ENCODE measurements at places on chromosomes 16 and 17. TPM values are rescaled to one million over a fixed set of nuclear protein-coding genes. Genes with fewer than 3 reads are reported as not detected.

DNA sequence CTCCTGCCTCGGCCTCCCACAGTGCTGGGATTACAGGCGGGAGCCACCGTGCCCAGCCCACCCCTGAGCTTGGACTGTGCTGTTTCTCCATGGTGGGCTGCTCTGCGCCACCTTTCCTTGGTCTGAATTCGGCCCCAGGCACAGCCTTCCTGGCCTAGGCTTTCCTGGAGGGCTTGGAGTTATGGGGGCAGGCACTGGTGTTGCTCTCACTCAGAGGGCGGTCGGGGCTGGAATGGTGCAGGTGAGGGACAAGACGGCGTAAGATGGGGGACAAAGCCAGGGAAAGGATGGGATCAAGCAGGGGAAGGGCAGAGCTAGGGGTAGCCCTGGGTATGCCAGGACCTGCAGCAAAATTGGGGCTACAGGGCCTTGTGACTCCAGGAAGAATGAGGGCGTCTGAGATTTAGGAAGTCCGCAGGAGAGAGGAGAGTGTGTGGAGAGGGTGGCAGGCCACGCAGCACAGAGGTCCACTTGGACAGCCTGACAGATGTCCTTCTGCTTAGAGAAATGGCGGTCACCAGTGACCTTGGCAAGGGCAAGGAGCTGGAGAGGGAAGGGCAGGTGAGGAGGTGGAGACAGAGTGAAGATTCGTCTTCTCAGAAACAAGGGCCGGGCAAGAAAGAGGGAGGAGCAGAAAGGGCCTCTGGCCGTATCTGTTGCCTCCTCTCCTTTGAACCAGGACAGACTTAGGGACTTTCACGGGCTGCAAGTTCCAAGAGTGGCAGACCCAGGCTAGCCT, 1.6 kb upstream of the ATP6V0C start:
- H3K36me3 ChIP-seq = no peaks in the 10 kb centered on the region
- no peaks in the 10 kb centered on the region for H3K27me3 ChIP-seq
- H3K27ac ChIP-seq = no peak overlapping the region
- H3K4me1 ChIP-seq = peaks cover 22% of the 10 kb centered on the region
- DNase-seq = no peak
- no peak overlapping the region for H3K4me3 ChIP-seq

DNA sequence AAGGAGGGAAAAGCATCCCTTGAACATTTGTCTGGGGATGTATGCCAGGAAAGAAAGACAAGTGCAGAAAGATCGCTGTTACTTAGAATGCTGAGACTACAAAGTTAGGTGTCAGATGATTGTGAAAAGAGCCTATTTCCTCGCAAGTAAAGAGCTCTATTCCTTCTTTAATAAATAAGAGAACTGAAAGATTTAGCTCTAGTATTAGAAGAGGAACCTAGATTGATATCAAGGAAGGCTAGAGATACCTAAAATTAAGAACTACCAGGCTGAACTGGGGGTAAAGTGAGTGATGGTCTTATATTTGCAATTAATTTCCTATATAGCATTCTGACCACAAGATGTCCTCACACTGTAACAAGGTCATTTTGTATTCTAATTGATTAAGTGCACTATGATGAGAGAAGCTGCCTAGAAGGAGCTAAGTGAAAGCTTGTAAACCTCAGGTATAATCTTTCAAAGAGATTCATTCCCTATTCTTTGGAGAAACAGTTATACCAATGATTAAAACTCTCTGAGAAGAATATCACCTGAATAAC, 62.3 kb downstream of the SSH2 start:
- H3K4me3 ChIP-seq = no peak overlapping the region
- no peak for DNase-seq
- peaks cover 6% of the 10 kb centered on the region for H3K4me1 ChIP-seq
- H3K36me3 ChIP-seq = no peaks in the 10 kb centered on the region

DNA sequence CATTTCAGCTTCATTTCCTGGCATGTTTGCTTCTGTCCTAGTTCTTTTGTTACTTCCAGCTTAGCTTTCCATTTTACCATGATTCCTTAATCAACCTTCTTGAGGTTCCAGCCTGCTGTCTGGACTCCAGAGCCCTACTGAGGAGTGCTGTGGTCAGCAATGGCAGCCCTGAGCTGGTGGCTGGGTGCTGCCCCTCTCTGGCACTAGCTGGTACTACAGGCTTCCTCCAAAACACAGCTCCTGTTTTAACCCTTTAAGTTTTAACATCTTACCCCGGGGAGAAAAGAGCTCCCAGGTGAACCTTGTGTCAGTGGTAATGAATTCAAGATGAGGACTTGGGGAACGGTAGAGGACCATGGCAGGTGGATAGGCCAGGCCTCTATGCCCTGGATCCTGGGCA, 395.5 kb downstream of the TMEM114 start:
- no peak overlapping the region for H3K4me3 ChIP-seq
- no peaks in the 10 kb centered on the region for H3K36me3 ChIP-seq
- no peak overlapping the region for H3K27ac ChIP-seq
- H3K27me3 ChIP-seq = no peaks in the 10 kb centered on the region
- DNase-seq = no peak
- H3K4me1 ChIP-seq = no peaks in the 10 kb centered on the region

GRCh38 chr16:27751676-27752075, 201.7 kb downstream of the KATNIP start:
- no peaks in the 10 kb centered on the region for H3K27me3 ChIP-seq
- no peak for DNase-seq
- no peak overlapping the region for H3K27ac ChIP-seq
- peaks cover 4% of the 10 kb centered on the region for H3K36me3 ChIP-seq
- H3K4me3 ChIP-seq = no peak overlapping the region

- H3K4me1 ChIP-seq = peaks cover 31% of the 10 kb centered on the region
- peak overlapping the region; percentile 83 for H3K27ac ChIP-seq
- peak overlapping the region; percentile 75 for H3K4me3 ChIP-seq
- no peaks in the 10 kb centered on the region for H3K27me3 ChIP-seq
- H3K36me3 ChIP-seq = no peaks in the 10 kb centered on the region
Measured at GRCh38 chr17:35486920-35487732, 38.6 kb upstream of the SLFN13 start.

DNA sequence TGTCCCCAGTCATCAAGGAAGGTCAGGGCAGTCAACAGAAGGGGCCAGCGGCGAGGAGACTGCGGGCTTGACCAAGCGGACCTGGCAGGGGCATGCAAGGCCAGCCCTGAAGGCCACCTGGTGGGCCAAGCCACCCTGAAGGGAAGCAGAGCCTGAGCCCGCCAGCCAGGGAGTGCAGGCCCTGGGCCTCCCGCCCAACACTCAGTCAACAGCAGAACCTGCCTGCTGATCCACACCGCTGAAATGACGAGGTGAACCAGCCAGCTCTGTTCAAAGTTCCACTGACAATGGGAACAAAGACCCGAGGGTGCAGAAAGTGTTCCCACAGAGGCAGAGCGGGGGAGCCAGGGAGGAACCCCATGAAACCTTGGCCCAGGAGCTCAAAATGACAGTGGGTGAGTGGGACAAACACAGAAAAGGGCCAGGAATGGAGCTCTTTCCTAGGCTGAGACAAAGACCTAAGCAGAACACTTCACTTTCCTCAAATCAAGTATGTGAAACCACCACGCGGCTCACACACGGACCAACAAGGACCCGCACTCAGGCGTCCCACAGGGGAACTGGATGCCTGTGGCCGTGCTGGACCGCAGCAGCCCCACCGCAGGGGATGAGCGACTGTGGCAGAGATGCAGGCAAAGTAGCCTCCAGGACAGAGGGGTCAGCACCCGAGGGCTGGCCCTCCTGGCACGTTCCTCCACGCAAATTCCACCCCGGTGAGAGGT, 12.0 kb downstream of the AXIN1 start:
- H3K27ac ChIP-seq = no peak overlapping the region
- peaks cover 19% of the 10 kb centered on the region for H3K4me1 ChIP-seq
- H3K4me3 ChIP-seq = no peak overlapping the region
- no peak for DNase-seq
- H3K27me3 ChIP-seq = no peaks in the 10 kb centered on the region

DNA sequence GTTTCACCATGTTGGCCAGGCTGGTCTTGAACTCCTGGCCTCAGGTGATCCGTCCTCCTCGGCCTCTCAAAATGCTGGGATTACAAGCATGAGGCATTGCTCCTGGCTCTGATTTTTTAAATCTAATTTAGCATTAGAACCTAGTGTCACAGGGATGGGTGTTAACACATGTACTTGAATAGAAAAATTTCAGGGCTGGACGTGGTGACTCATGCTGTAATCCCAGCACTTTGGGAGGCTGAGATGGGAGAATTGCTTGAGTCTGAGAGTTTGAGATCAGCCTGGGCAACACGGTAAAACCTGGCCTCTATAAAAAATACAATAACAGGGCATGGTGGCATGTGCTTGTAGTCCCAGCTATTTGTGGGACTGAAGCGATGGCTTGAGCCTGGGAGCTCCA, 6.0 kb upstream of the RNF135 start:
- H3K27ac ChIP-seq = no peak overlapping the region
- no peak for DNase-seq
- no peak overlapping the region for H3K4me3 ChIP-seq
- H3K36me3 ChIP-seq = no peaks in the 10 kb centered on the region

GRCh38 chr17:48149787-48150463, 42.4 kb downstream of the SNX11 start:
- H3K36me3 ChIP-seq = peaks cover 79% of the 10 kb centered on the region
- no peaks in the 10 kb centered on the region for H3K4me1 ChIP-seq
- H3K27ac ChIP-seq = no peak overlapping the region
- no peaks in the 10 kb centered on the region for H3K27me3 ChIP-seq

DNA sequence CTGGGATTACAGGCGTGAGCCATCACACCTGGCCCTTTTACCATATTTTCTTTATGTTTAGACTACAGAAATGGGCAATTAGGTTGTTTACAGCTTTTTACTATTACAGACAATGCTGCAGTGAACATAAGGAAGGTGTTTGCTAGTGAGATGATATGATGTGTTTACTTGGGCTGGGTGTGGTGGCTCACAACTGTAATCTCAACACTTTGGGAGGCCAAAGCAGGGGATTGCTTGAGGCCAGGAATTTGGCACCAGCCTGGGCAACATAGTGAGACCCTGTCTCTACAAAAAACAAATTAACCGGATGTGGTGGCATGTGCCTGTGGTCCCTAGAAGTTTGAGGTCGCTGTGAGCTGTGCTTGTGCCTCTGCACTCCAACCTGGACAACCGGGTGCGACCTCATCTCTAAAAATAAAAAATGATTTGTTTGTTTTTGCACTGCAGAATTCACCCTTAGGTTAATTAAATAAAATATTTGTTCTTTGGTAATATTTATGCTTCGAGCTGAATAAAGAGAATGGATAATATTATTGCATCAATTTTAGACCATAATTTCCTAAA, 15.0 kb downstream of the PAFAH1B1 start:
- H3K4me1 ChIP-seq = peaks cover 12% of the 10 kb centered on the region
- no peak for DNase-seq
- H3K36me3 ChIP-seq = no peaks in the 10 kb centered on the region
- no peak overlapping the region for H3K27ac ChIP-seq

- peaks cover 4% of the 10 kb centered on the region for H3K36me3 ChIP-seq
- peak overlapping the region; percentile 45 for H3K27ac ChIP-seq
- no peak for DNase-seq
- peaks cover 29% of the 10 kb centered on the region for H3K4me1 ChIP-seq
Measured at GRCh38 chr16:4536391-4537106, 2.0 kb downstream of the CDIP1 start.

The PLA2G10 gene
- total RNA-seq = not detected

DNA sequence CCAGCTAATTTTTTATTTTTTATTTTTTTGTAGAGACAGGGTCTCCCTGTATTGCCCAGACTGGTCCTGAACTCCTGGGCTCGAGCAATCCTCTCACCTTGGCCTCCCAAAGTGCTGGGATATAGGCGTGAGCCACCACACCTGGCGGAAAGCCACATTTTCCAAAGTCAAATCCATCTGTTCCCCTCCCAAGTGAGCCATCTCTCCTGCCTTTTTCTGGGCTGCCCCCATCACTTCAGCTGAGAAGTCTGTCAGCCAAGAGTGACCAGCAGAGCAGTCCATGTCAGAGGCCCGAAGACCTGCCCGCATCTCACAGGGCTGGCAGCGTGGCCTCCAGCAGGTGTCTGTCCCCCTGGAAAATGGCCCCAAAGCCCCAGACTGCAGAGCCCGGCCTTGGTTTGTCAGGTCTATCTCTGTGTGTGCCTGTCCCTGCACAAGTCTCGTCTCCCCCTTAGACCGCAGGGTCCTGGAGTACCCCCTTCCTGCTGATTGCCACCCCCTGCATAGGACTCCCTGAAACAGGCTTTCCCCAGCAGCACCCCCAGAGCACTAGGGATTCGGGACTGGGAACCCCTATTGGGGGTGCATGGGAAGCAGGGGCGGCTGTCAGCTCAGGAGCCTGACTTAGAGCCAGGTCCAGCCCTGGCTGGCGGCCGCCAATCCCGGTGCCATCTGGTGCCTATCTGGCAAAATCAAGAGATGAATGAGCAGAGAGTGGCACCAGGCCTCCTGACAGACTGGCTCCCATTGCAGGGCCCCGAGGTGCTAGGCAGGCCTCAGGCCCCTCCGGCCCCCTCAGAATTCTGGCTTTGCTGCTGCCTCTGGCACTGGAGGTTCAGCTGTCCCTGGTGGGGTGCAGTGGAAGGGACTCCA, 7.8 kb downstream of the TTYH2 start:
- H3K4me1 ChIP-seq = peaks cover 2% of the 10 kb centered on the region
- H3K4me3 ChIP-seq = no peak overlapping the region
- no peak for DNase-seq

The ASIC2 gene
- not detected for total RNA-seq

The CLDN6 gene
- total RNA-seq = not detected

DNA sequence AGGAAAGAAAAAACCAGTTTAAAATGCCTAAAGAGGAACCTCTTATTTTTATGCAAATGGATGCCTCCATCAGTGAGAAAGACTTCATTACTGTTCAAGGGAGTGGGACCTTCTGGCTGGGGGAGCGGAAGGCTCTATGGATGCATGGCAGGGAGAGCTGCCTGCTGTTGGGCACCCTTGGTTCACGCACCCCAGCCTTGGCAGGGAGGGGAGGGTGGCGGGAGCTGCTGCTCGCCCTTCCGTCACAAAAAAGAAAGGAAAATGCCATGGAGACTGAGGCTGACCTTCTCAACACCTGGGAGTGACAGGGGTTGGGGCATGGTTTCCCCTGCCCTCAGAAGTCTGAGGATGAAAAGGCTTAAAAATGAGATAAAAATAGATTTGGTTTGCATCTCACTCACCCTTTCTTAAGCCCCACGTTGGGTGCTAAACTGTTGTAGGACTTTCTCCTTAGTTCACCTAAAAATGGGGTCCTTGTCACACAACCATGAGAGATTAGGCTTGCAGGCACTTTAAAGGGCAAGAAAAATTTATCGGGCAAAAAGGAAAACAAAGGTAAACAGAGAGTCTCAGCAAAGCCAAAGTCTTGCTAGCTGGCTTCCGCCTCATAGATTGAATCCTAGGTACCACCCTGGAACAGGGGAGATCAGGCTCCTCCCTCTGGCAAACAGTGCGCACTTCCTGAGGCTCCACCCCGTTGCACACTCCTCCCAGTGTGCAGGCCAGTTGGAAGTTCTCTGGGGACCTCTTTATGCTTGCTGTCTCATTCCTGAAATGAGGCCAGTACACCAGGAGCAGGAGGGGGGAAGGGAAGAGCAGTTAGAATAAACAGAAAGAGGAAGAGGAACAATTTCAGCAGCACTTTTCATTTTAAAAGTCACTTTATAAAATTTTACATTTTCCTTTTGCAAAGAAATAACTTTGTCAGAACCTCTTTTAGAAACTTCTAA, 31.6 kb downstream of the PHKB start:
- H3K4me3 ChIP-seq = no peak overlapping the region
- DNase-seq = no peak
- no peak overlapping the region for H3K27ac ChIP-seq
- H3K4me1 ChIP-seq = peaks cover 7% of the 10 kb centered on the region
- H3K36me3 ChIP-seq = no peaks in the 10 kb centered on the region

GRCh38 chr16:26295625-26296304, 604.0 kb downstream of the HS3ST4 start:
- peaks cover 4% of the 10 kb centered on the region for H3K27me3 ChIP-seq
- no peaks in the 10 kb centered on the region for H3K36me3 ChIP-seq
- H3K4me3 ChIP-seq = no peak overlapping the region
- H3K4me1 ChIP-seq = no peaks in the 10 kb centered on the region
- H3K27ac ChIP-seq = no peak overlapping the region
- no peak for DNase-seq
